ENCODE measurements at places on chromosomes 3 and 15.

DNA sequence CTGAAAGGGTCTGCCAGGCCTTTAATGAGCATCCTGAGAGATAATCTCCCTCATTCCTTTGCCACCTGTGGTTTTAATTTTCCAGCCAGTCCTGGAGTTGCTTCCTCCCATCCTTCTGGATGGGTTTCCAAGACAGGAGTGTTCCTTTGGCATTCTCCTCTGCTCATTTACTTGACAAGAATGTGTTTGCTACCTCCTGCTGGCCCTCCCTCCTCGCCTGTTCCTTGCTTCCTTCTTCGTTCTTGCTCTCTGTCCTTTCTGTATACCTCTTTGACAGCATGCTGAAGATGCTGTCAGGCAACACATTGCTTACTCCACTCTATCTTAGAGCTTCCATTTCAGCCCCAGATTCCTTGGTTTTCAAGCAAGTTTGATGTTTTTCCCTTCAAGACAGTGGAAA, 46.0 kb downstream of the ERC2 start:
- DNase-seq = no peak

- DNase-seq = no peak
Measured at GRCh38 chr3:119697394-119697793, 5.4 kb upstream of the CFAP91 start.

DNA sequence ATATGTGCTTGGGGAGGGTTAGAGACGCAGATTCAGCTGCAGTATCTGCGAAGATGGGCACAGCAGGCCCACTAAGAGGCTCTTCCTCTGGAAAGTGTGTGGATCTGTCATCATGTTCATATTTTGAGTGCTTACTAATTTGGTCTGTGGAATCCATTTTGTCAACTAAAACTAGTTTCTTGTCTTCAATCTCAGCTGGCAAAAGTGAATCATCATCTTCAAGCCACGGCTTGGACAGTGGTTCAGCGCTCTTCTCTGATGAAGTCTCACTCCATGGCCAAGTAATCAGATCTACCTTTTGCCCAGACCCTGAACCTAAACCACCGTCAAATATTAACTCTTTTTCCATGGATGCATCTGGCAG, 76.2 kb downstream of the IMPG2 start:
- no peak for DNase-seq

- DNase-seq = no peak
Measured at GRCh38 chr3:188947401-188948280, 224.1 kb upstream of the TPRG1 start.

GRCh38 chr15:101014921-101015841, 96.0 kb downstream of the LRRK1 start:
- DNase-seq = peak; percentile 59

DNA sequence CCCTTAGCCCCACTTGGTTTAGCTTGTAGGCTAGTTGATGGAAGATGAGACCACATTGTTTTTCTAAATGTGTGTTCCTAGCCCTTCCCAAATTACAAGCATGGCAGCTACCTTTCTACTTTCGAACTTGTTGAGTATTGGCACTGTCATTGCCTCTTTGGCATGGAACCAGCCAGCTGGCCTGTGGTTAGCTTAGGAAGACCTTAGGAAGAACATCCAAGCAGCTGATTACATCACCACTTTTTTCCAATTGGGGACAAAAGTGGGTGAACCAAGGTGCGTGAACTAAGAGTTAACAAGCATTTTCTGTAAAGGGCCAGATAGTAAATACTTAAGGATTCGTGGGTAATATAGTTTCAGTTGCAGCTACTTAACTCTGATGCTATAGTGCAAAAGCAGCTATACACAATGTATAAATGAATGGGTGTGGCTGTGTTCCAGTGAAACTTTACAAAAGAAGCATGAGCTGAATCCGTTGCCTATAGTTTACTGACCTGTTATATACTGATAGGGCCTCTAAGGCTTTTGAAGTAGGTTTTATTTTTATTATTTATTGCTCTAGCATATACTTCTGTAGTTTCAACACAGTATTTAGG, 8.5 kb downstream of the KLHL18 start:
- no peak for DNase-seq

- no peak for DNase-seq
Measured at GRCh38 chr3:185766329-185767001, 58.4 kb downstream of the IGF2BP2 start.

DNA sequence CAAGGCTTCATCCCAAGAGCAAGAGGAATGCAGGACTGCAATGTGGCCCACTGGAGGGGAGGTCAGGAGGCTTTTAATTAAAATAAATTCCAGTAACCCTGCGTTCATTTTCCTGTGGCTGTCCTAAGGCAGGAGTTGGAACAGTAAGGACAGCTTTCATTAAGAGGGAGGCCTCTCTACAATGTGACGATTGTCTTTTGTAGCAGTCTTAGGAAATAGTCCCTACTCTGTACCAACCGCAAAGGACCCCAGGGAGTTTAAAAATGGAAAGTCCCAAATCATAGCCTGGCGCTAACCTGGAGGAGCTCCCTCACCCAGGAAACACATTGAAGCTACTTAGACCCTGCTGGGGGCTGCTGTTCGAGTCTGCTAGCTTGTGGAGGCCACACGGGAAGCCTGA, 62.8 kb downstream of the SYNM start:
- DNase-seq = no peak

- no peak for DNase-seq
Measured at GRCh38 chr3:62708638-62709373, 166.4 kb downstream of the CADPS start.

- DNase-seq = no peak
Measured at GRCh38 chr3:197475514-197475913, 80.3 kb downstream of the BDH1 start.

DNA sequence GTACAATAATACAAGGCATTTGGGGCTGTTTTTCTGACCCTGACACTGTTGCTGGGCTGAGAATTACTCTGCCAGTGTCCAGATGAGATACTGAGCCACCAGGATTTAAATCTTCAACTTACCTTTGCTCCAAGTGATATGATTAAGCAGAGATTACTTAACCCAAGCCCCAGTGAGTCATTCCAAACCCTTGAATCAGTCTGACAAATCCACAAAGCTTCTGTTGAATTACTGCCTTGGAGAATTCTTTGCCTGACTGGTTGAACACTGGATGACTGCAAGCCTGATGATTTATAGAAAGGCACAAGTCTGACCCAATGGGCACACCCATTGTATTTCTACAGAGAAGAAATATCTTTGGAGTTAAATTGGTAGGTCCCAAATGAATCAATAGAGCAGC, 88.2 kb upstream of the TSC22D2 start:
- no peak for DNase-seq

- no peak for DNase-seq
Measured at GRCh38 chr3:7489417-7489816, 628.5 kb downstream of the GRM7 start.

Measured in CD8-positive, alpha-beta T cell (primary cell).